ENCODE measurements at places on chromosomes 16 and 17. TPM values are rescaled to one million over a fixed set of nuclear protein-coding genes. Genes with fewer than 3 reads are reported as not detected.

The TBC1D3E gene
- total RNA-seq = not detected

GRCh38 chr16:27436921-27437650 is 35.1 kb downstream of the IL21R start:
- peak; percentile 9 for DNase-seq

GRCh38 chr17:57071991-57072944 is 12.8 kb upstream of the AKAP1 start:
- no peak for DNase-seq

DNA sequence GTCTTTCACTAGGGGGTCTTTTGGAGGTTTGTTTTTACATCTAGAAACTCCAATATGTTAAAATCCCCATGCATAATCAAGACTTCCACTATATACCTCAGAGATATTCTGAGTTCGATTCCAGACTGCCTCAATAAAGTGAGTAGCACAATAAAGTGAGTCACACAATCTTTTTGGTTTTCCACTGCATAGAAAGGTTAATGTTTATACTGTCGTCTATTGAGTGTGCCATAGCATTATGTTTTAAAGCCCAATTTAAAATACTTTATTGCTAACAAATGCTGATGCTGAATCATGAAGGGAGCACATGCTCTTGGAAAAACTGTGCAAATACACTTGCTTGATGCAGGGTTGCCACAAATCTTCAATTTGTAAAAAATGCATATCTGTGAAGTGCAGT is 227.5 kb upstream of the ZFHX3 start:
- no peak for DNase-seq

- DNase-seq = no peak
Observed at GRCh38 chr17:50771991-50772785, 4.9 kb upstream of the ANKRD40CL start.

The SHISA6 gene
- total RNA-seq = 1.0 TPM

The CUEDC1 gene
- total RNA-seq = 42.8 TPM

GRCh38 chr16:21276090-21276489 is 2.0 kb downstream of the CRYM start:
- no peak for DNase-seq

DNA sequence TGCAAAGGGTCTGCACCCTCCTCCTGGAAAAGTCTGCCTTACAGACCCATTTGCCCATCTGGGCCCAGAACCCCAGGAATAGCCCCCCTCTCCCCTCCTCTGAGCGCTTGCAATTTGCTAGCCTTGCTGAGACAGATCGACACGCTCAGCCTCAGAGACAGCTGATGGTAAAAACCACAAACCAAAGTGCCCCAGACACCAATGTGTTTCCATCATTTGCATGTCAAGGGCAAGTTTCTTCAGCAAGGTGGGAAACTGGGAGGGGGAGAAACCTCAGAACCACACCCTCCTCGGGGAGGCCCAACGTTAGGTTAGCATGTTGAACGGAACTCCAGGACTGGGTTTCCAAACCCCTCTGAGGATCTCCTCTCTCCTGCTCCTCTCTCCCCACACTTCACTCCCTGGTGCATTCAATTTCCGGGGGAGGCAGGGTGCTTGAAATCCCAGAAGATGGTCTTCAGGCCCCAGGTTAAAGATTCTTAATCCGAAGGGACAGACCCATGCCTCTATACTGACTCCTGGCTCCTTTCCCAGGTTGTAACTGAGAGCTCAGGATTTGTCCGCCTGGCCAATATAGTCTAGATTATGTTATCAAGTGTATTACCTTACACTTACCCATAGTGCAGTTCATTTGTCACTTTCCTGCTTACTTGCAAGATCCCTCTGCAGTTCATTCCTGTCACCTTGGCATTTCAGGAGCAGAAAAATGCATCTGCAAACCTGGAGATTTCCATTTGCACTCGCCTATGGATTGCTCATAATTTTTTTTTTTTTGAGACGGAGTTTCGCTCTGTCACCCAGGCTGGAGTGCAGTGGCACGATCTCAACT is 1.3 kb upstream of the CUEDC1 start:
- DNase-seq = no peak

DNA sequence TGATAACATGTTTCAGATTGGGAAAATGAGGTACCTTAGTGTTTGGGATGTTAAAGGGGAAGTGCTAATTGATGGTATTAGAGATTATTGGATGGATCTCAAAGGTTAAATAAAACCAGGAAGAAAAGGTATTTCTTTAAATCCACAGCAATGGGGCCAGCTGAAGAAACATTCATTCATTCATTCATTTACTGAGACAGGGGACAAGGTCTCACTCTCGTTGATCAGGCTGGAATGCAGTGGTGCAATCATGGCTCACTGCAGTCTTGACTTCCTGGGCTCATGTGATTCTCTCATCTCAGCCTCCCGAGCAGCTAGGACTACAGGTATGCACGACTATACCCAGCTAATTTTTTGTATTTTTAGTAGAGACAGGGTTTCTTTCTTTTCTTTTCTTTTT is 19.8 kb downstream of the EARS2 start:
- no peak for DNase-seq

DNA sequence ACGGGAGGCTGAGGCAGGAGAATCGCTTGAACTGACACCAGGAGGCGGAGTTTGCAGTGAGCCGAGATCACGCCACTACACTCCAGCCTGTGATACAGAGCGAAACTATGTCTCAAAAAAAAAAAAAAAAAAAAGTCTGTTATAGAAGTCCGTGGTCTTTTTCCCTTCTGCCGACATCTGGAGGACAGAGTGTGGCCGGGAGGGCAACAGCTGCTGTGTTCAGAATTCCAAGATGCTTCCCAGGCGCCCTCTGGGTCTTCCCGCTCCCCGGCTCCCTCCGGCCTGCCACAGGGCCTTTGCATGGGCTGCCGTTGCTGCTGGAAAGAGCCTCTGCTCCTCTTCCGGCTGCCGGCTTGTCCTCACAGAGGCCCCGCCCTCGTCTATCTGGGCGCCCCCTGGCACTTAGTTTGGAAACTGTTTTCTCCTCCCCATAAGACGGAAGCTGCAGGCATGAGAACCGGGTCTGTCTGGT is 2.4 kb upstream of the CACNA1H start:
- no peak for DNase-seq

The ALOX12 gene
- not detected for total RNA-seq

The CASKIN1 gene
- 3.7 TPM for total RNA-seq

- DNase-seq = no peak
Observed at GRCh38 chr17:67521775-67522069, 144.6 kb downstream of the PITPNC1 start.

The HAS3 gene
- 0.90 TPM for total RNA-seq

DNA sequence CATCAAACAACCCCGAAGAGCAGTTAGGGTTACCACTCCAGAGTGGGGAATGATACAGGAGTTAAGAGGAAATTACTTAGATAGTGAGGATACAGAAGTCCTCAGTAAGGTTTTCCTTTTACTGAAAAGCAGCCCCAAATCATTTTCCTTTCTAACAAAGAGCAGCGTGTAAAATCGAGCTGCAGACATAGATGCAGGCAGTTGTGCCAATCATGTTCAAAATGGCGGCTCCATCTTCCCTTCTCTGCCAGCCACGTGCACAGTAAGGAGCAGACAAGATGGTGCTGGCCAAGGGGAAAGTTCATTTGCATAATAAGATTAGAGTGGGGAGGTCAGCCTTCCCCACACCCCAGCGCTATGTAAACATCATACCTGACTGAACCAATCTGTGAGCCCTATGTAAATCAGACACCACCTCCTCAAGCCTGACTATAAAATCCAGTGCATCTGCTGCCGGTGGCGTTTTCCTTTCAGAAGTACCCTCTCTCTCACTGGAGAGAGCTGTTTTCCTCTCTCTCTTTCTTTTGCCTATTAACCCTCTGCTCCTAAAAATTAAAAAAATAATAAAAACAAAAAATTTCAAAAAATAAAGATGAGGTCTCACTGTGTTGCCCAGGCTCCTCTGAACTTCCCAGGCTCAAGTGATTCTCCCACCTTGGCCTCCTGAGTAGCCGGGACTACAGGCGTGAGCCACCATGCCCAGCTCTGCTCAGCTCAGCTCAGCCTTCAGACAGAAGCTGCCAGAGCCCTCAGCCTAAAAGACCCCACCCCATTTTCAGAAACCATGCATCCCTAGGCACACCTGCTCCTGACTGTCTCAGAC is 2.6 kb upstream of the SRL start:
- DNase-seq = no peak

DNA sequence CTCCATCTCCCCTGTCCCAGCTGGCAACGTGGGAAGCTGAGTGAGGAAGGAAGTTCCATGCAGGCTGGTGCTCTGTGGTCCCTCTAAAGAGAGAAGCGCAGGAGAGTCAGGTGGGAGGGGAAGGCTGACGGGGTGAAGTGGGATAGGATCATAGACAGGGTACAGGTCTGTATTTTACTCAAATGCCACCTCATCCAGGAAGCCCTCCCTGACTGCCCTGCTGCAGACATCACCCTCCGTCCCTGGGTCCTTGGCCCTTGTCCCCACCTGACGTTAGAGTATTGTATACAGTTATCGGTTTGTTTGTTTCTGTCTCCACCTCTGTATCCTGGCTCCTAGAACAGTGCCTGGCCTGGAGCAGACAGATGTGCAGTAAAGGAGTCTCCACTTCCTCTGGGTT is 11.7 kb downstream of the CANT1 start:
- DNase-seq = no peak

- DNase-seq = no peak
Observed at GRCh38 chr16:10589109-10589508, 8.7 kb upstream of the EMP2 start.

The OR2C1 gene
- total RNA-seq = not detected

DNA sequence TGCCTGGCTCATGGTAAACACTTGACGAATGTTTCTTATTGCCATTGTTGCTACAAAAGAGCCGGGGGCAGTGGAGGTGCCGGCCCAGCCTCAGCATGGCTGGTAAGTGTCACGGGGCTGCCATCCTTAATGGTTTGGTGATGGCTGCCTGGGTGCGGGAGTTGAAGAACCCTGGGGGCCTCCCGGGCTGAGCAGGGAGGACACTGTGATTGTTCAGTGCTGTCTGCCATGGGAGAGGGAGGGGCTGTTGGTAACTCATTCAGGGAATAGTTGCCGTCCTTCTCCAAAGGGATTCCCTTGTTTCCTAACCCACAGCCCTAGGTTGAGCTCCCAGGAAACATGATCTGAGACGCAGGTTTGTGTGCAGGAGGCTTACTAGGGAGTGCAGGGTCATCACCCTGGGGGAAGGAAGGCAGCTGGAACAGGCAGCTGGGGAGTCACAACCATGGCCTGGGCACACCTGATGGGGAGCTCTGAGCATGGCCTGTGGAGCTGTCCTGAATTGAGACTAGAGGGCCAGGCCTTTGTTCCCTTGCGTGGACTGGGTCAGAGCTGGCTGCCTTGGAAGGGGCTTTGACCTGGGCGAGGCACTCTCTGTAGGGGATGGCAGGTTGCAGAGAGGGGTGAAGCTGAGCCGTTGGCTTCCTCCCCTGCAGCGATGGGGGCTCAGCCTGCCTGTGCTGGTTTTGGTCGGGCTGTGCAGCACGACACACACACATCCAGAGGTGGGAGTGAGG is 85.7 kb downstream of the PLCG2 start:
- no peak for DNase-seq

- peak; percentile 76 for DNase-seq
Observed at GRCh38 chr17:76005263-76006149, 4.9 kb downstream of the CDK3 start.

DNA sequence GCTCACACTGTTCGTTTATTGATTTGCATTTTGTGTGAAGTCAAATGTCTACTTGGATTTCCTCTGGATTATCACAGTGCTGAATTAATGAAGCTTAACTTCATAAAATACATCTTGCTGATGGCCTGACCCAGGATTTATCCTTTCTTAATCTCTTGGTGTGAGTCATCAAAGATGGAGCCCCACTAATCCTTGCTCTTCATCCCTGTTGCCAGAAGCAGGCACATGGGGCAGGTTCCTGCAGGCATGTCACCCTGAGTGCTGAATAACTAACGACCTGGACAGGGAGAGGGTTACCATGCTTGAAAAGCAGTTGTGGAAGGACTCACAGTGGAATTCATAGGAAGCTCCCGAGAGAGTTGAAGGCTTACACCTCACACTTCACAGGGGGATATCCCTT is 56.0 kb upstream of the FA2H start:
- DNase-seq = no peak

DNA sequence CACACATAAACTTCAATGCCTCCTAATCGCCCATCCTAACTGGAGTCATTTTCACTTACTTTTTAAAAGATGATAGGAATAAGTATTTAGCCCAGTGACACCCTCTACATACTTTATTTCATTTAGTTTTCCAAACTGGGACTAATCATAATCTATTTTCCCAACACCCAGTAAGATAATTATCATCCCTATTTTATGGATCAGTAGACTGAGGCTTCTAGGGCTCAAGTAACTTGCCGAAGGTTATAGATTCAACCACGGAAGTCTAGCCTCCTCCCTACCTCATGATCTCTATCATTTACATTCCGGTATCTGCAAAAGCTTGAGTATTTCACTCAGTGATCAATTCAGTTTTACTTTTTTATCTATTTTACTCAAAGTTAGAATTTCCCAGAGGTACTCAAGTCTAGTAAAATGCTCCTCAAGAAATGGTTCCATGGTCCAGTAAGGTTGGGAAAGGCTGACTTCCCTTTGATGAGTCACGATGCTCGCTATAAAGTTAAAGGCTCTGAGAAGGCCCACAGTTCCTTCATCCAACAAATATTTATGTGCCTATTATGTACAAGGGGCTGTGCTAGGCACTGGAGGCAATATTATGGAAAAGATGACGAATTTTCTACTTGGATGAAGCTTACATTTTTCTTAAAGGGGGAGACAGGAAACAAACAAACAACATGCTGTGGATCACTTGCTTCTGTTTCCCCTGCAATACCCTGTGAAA is 75.1 kb downstream of the TOX3 start:
- DNase-seq = no peak

- no peak for DNase-seq
Observed at GRCh38 chr16:53043986-53044601, 8.6 kb downstream of the CHD9NB start.

DNA sequence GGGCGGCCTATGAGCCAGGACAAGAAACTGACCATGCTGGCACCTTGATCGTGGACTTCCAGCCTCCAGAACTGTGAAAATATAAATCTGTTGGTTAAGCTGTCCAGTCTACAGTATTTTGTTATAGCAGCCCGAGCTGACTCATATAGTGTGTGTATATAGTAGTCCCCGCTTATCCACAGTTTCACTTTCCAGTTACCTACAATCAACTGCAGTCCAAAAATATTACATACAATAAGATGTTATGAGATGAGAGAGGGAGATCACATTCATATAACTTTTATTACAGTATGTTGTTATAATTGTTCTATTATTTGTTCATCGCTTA is 4.9 kb downstream of the MT3 start:
- no peak for DNase-seq
